ENCODE measurements at places on chromosomes 6 and 20.

GRCh38 chr6:123224077-123224476 is 228.0 kb downstream of the CLVS2 start:
- DNase-seq: no peak

DNA sequence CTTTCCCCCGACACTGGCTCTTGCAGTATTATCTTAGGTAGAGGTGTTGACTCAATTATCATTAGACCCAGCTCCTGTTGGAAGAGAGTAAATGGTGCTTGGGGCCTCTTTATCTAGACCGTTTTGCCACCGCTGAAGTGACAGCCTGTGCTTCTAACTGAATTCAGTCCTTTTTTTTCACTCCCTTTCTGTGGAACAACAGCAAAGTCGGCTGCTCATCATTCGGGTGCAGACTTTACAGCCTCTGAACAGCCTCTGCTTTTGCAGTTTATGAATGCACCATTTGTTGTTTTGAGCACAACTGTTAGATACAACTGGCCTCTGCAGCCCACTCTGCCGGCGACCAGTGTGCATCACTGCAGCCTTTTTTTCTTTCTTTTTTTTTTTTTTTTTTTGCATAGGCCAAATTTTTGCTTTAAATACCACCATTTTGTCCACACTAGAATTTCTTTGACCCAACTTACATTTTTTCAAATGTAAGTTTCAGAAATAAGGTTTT is 35.8 kb downstream of the RREB1 start:
- DNase-seq: no peak

GRCh38 chr6:11096109-11096508 is 2.5 kb downstream of the SMIM13 start:
- peak; percentile 41 for DNase-seq

GRCh38 chr6:162576016-162576415 is 151.6 kb downstream of the PRKN start:
- no peak for DNase-seq

- no peak for DNase-seq
Measured at GRCh38 chr20:23125625-23126191, 39.6 kb upstream of the CD93 start.

GRCh38 chr6:34524971-34525370 is 31.2 kb downstream of the SPDEF start:
- DNase-seq: no peak

DNA sequence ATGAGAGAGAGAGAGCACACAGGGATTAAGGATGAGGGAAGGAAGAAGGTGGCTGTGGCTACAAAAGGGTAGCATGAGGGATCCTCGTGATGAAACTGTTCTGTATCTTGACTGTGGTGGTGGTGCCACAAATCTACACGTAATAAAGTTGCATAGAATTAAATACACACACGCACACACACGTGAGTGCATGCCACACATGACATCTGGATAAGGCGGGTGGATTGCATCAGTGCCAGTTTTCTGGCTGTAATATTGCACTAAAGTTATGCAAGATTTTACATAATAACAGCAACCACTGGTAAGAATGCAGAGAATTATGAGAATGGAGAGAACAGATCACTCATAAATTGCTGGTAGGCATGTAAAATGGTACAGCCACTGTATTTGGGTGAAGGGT is 16.9 kb upstream of the STK35 start:
- no peak for DNase-seq

- DNase-seq: no peak
Measured at GRCh38 chr20:6067763-6068318, 14.0 kb upstream of the LRRN4 start.

GRCh38 chr6:42279144-42279781 is 61.6 kb upstream of the MRPS10 start:
- peak; percentile 41 for DNase-seq

DNA sequence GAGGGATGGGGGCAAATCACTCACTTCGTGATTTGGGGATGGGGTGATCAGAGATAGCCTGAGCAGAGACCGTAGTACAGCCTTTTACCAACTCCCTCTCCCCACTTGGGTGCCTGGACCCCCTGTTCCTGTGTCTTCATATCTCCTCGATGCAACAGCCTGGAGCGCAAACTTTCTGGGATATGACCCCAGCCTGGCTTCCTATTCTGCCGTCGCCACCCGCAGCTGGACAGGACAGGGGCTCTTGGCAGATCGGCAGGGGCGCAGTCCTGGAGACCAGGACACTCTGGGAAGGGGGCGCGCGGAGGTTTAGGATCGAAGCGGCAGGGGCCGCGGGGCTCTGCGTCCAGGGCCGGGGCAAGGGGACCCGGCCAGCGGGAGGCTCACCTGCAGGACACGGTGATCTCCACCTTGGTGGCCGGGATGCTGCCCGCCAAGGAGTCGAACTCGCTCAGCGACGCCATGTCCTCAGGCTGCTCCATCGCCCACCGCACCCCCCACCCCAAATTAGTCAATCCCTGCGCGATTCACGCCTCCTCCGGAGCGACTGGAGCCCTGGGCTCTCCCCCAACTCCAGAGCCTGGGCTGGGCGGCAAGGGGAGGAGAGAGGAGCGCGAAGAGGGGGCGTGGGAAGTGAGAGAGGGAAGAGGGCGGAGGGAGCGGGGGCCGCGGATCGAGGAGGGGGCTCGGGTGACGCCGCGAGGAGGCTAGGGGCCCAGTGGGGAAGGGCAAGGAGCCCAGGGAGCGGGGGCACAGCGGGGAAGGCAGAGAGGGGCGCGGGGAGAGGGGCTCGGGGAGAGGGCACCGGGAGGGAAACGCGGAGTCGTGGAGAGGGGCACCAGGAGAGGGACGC is at the start of gene CPNE5:
CPNE5 (minus strand) TSS at position 549 of the 853 bp plus-strand sequence; CDS start at position 482, 67 bp downstream.
- no peak for DNase-seq

DNA sequence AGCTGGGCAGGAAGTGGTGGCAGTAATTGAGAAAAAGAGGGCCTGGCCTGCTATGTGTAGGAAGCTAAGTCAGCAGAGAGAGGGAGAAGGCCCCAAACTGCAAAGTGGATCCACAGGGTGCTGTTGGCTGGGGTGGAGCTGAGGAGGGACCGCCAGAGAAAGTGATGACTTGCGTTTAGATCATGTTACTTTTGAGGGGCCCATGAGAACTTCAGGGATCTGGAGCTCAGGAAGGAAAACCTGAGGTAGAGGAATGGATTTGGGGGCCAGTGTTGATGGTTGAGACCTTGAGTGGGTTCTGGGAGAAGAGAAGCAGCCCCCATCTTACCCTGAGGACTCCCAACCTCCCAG is 155.5 kb downstream of the MRPL14 start:
- DNase-seq: no peak

GRCh38 chr20:46809706-46810360 is 84.8 kb upstream of the EYA2 start:
- DNase-seq: no peak
